ENCODE measurements at places on chromosomes 1 and 21.

- DNase-seq: no peak
Observed at GRCh38 chr1:115765091-115765490, 3.4 kb downstream of the CASQ2 start.

GRCh38 chr1:100708476-100709062 is 11.0 kb upstream of the VCAM1 start:
- DNase-seq: no peak

GRCh38 chr1:54557671-54558355 is 9.8 kb downstream of the ACOT11 start:
- DNase-seq: no peak

DNA sequence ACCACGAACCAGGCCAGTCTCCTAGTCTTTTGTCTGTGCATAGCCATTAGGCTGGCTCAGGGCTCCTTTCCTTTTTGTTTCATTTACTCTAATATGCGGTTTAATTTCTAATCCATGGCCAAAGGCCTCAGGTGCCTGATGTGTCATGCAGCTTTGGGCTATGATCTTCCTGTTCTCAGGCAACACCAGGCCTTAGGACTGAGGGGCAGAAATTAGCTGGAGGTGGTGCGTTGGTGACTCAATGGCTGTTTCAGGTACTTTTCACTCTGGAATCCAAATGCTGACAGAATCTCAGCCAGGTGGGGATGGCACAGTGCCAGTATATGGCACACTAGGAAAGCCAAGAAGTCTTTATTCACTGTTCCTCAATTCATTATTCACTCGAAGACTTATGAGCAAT is 105.3 kb downstream of the CACNA1E start:
- no peak for DNase-seq

DNA sequence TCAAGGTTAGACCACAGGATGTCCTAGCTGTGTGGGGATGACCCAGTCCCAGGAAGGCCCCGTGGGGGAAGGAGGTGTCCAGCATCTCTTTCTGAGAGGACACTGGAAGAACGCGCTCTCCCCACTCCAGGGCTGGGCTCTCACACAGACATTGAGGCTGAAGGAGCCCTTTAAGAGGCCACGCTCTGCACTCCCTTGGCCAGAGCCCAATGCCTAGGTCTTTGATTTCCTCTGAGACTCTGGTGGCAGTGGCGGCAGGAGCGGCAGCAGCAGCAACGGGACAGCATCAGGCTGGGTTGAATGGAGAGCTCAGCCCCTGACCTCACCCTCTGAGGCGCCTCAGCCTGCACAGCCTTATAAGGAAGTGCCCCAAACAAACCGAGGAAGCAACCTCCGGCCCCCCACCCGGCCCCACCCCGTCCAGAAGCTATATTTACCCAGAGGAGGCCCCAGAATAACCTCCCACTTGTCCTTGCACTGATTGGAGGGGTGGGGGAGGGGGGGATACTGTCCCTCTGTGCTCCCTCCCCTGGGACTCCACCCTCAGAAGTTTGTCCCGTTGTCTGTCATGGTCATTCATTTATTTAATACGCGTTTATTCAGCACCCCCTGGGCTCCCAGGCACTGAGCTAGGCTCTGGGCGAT is 12.3 kb downstream of the NES start:
- no peak for DNase-seq

DNA sequence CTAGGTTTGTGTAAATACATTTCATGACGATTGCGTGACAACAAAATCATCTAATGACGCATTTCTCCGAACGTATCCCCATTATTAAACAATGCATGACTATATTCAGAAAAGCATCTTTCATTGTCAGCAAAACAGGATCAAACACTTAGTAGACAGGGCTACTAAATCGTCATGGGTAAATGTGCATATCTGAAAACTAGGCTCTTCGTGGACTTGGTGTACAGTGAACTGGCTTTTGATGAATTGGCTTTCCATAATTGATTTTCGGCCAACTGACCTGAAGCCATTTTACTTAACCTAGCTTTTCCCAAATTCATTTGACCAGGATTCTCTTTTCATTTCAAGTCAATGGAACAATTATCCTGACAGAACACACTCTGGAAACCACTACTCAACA is 665.0 kb downstream of the SMYD3 start:
- no peak for DNase-seq

GRCh38 chr21:25420831-25421230 is 186.4 kb downstream of the MRPL39 start:
- no peak for DNase-seq

GRCh38 chr21:35943752-35944151 is 116.6 kb downstream of the SETD4 start:
- DNase-seq: no peak

- no peak for DNase-seq
Observed at GRCh38 chr1:83735526-83735925, 263.4 kb downstream of the TTLL7 start.

DNA sequence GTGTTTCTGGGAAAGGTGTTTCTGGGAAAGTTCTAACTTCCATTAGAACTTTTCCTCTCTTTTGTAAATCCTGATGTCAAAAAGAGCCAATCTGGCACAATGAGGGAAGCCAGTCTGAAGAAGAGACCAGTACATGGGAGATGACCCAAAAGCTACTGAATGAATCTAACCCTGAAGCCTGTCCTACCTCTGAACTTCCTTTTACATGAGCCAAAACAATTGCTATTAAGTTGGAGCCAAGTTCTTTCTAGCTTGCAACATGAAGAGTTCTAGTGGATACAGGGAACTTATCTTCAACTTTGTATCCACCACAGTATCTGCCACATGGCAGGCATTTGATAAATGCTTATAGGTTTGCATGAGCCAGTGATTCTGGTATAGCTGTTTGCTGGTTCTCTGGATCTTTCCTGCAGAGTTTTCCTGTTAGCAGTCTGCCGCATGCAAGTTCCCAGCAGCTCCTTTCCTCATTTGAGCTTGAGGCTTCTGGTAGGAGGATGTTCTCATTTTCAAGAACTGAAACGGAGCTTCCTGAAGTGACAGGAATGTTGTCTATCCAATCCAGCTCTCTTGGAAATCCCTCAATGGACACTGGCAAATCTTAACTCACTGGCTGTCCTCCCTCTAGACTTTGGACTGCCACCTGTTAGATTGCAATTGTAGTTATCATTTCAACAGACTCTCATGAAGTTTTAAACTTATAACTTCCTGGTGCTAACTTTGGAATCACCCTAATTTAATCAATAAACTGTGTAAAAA is 73.1 kb upstream of the LPGAT1 start:
- no peak for DNase-seq

DNA sequence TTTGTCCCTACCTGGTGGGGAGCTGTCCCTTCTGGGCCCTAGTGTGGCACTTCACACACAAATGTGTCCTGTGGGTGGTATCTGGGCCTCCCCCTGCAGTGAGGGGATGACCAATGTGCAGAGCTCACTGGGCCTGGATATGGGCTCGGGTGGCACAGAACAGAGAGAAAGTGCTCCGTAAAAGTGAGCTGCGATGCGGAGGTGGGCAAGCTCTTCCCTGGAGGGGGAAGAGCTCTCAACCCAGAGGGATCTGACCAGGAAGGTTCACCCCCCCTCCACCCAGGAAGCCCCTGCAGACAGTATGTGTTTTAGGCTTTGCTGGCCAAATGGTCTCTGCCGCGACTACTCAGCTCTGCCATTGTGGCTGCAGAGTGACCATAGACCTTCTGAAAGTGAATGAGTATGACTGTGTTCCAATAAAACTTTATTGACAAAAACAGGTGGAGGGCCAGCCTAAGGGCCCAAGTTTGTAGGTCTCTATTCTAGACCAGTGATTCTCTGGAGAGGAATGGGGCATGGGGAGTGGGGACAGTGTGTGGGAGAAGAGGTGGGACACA is 8.6 kb upstream of the ITGB2 start:
- peak; percentile 35 for DNase-seq

- DNase-seq: no peak
Observed at GRCh38 chr1:240706150-240706935, 94.4 kb upstream of the GREM2 start.

GRCh38 chr1:87052961-87053360 is 138.5 kb downstream of the HS2ST1 start:
- no peak for DNase-seq

GRCh38 chr1:154999571-155000410 is 2.8 kb upstream of the ZBTB7B start:
- no peak for DNase-seq

- DNase-seq: peak; percentile 27
Observed at GRCh38 chr1:201594575-201595245, 55.8 kb downstream of the NAV1 start.

DNA sequence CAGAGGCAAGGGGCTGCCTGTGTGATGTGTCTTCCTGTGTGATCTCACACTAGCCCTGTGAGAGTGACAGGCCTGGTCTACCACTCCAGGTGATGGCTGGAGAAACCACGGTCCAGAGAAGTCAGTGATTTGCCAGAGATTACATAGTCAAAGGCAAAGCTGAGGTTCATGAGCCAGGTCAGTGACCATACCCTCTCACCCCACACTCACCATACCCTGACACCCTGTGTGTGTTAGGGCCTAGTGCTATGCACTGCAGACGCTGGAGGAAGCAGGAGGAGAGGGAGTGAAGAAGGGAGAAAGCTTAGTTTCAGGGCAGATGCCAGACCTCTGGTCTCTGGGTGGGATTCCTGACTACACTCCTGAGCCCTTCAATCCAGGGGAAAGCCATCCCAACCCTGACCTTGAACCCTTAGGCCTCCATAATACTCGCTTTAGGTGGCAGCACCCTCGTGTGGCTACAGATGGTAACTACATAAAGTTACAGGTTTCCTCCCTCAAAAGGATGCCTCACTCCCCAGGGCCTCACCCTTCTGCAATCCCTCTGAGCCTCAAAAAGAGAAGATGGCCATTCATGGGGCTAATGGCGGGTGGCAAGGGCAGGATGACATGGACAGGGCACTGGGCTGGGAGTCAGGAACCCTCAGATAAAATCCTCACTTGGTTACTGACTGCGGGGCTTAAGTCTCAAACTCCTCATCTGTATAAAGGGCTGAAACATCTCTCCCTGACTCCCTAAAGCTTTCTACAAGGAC is 20.8 kb upstream of the SDC3 start:
- DNase-seq: peak; percentile 71

DNA sequence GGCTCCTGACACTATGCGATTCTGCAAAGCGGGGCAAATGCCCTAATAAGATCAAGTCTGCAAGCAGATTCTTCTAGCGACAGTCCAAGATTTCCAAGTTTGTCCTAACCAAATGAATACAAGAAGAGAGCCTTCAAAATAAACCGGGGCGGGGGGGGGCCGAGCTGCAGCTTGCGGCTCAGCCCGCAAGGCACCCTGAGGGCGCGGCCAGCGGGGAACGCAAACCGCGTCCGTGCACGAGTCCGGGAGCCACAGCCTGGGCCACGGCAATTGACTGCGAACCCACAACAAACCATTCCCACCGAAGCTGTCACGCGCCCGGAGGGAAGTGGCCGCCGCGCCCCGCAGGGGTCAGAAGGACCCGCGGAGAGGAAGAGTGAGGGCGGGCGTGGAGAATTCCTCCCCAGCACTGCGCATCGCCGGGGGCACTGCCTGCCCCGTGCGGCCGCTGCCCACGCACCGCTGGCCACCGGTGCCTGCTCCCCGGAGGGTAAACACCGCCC is 687 bp downstream of the TGFBR3 start:
- DNase-seq: peak; percentile 54

- DNase-seq: peak; percentile 60
Observed at GRCh38 chr1:186754542-186755145, 74.1 kb upstream of the PLA2G4A start.

DNA sequence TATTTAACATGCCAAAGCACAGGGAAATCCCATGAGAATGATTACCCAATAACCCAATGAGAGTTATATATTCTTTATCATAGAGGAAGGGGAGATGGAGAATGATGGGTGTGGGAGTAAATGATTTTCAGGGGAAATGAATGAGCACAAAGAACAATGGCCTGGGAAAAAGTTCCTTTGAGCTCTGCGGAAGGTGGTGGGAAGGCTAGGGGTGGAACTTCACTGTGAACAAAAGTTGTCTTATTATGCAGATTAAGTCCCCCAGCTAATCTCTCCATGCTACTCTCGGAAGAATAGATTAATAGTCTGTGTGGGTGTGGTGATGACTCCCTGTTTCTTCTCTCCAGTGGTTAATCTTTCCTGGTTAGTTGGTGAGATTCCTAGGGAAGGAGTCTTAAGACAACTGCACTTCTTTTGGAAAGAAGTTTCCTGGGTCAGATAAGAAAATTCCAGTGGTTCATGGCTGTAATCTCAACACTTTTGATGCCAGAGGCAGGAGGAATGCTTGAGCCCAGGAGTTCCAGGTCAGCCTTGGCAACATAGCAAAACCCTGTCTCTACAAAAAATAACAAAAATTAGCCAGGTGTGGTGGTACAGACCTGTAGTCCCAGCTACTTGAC is 71.6 kb downstream of the DNTTIP2 start:
- DNase-seq: no peak

DNA sequence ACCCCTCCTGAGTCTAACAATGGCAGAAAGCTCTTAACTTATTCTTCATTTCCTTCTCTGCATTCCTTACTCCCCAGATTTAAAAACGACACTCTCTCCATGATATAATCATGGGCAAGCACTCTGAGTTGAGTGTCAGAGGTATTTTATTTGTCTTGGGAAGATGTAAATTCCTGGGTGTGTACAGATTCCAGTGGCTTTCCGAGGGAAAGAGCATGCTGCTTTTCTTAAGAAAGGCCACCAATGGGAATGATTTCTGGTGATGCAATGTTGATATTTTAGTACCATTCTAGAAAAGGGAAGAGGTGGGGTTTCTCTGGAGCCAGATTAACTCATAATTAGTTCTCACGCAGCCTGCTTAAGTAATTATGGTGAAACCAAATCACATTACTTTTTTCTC is 47.8 kb upstream of the BTG3 start:
- DNase-seq: no peak

DNA sequence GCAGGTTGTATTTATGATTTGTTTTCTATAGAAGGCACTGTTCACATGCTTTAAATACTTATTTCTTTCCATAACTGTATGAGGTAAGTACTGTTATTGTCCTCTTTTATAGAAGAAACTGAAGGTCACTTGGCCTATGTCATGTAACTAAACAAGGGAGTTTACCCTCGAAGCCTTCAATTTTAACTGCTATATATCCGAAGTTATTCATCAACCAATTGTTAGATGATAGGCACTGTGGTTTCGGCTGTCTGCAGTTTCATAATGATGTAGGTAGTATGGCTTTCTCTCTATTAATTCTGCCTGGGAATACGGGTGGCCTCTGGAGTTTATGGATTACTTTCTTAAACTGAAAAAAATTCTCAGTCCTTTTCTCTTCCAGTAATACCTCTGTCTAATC is 413.3 kb upstream of the ADGRL2 start:
- no peak for DNase-seq

DNA sequence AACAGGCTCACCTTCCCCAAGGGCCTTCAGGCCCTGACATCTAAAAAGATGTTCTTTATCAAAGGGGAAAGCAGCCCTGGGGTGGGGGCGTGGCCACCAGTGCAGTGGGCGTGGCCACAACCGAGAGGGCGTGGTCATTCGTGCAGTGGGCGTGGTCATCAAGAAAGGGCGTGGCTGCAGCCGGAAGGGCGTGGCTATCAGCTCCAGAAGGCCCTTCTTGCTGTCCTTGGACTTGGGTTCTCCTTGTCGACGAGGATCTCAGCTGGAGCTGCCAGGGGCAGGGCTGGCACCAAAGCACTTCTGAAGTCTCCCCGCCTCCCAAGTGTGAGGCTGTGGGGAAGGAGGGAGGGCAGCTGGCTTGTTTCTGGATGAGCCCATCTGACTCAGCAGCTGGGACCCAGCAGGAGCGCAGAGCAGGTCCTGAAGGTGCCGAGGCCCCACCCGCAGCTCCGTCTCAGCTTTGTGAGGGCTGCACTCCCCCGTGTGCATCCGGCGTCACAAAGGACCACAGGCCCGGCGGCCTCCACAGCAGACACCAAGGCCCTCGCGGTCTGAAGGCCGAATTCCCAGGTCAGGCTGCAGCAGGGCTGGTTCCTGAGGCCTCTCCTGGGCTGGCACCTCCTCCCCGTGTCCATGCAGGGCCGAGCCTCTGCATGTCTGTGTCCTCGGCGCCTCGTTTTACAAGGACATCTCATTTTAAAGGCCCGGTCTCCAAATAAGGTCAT is 12.8 kb downstream of the PDE9A start:
- no peak for DNase-seq
